ENCODE measurements at places on chromosomes 4 and X. TPM values are rescaled to one million over a fixed set of nuclear protein-coding genes. Genes with fewer than 3 reads are reported as not detected.

TLR7 gene
- not detected for total RNA-seq

DNA sequence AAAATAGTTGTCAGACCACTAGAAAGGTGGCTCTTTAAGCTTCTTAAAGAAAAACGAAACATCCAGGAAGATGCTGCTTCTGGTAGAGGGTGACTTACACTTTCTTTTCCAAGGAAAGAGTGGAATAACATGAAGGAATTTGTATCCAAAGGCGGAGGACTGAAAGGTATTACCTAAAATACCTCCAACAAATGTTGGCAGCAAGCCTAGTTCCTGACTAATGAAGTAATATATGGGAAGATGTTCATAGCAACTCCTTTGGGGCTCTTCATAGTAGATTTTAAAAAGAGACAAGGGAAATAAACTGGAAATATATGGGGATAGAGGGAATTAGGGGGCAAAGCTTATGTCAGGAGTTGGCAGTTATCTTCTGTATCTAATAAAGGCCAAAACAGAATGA lies 116.2 kb downstream of the AASDH start:
- ATAC-seq, result no peak

GRCh38 chrX:24862343-24862742 lies 153.4 kb downstream of the ARX start:
- no peak for ATAC-seq

DNA sequence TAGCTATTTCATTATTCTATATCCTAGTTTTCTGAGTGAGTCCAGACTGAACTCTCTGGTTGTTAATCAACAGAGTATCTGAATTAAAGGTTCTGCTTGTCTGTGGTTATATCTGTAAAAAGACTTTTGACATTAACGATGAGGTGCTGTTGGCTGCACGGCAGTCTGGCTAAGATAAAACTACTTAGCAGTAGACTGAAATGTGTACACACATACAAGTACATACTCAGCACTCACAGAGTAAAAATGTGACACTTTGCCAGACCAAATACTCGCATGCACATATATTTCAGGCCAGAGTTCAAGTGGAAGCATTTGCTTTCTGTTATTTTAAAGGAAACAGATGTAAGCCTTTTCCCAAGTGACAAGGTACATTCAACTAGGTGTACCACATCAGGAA lies 80.5 kb downstream of the PRDM5 start:
- no peak for ATAC-seq

- ATAC-seq, result no peak
These were observed 101.1 kb downstream of the CT47B1 start for GRCh38 chrX:120774606-120775005.

DNA sequence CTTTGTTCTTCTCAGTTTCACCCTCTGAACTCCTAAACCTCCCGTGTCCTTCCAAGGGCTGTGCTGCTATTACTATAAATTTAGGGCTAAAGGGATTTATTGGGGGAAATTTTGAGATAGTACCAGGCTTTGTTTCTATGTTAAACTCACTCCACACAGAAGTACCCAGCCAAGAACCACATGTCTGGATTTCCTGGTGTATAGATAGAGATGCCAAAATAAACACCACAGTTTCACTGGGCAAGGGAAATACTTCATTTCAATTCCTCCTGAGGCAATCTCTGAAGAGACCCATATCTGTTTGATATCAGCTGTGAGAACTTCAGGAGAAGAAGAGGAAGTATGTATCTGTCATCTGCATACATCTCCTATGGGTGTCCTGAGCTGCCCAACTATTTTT lies 21.7 kb upstream of the CLNK start:
- no peak for ATAC-seq
